ENCODE measurements at places on chromosomes 1 and 21.

- no peak for DNase-seq
Observed at GRCh38 chr1:159848326-159848725, 14.1 kb downstream of the VSIG8 start.

DNA sequence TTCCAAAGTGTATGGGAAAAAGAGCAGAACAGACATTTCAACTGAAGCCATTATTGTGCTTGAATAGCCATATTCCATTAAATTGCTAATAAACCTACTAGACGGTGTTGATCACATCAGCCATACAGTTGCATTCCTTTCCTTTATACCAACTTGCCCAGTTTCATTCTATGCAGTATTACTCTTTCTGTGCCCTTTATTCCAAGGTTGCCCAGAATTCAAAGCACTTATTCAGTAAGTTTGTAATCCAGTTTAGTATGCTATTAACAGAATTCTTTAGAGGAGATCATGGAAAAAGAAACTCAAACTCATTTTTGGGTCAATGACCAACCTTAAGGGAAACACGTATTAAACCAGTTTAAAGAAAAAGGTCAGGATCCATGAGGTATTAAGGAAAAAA, 89.5 kb downstream of the DDAH1 start:
- DNase-seq: no peak

GRCh38 chr1:225424562-225425200, 3.2 kb downstream of the LBR start:
- DNase-seq: no peak

- peak; percentile 33 for DNase-seq
Observed at GRCh38 chr1:150281221-150281757, 1.1 kb upstream of the CIART start.

- DNase-seq: no peak
Observed at GRCh38 chr1:184157394-184157742, 105.8 kb downstream of the TSEN15 start.

DNA sequence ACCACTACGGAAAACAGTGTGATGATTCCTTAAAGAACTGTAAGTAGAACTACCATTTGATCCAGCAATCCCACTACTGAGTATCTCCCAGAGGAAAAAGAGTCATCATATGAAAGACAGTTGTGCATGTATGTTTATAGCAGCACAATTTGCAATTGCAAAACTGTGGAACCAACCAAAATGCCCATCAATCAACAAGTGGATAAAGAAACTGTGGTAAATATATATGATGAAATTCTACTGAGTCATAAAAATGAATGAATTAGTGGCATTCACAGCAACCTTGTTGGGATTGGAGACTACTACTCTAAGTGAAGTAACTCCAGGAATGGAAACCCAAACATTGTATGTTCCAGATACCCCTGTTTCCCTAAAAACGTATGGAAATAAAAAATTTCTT, 337.0 kb upstream of the PTBP2 start:
- no peak for DNase-seq

DNA sequence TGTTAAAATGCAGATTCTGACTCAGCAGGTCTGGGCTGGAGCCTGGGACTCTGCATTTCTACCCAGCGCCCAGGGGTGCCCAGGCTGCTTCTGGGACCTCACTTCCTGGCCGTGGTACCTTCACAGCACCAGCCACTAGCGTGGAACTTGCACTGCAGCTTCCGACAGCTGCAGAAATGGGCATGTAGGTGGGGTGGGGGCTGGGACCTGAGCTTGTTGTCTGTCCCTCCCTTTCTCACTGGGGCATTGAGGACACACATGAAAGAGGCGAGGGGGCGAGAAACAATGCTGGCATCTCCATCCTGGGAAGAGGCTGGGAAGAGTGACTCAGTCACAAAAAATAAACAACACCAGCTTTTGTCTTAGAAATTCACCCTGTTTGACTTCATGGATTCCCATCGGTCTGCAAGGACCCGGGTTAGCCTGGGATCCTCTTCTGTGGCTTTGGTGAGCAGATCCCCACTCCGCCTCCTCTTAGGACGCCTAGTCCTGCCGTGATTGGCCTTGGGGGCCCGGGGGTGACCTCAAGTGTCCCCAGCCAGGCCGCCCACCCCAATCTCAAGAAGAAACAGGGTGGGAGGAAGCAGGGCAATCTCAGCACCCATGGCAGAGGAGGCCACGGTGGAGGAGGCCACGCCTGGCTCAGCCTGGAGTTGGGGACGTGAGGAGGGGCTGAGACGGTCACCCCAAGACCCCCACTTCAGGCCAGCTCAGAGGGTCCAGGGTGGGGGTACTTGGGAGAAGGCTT, 29.9 kb upstream of the POFUT2 start:
- peak; percentile 1 for DNase-seq

DNA sequence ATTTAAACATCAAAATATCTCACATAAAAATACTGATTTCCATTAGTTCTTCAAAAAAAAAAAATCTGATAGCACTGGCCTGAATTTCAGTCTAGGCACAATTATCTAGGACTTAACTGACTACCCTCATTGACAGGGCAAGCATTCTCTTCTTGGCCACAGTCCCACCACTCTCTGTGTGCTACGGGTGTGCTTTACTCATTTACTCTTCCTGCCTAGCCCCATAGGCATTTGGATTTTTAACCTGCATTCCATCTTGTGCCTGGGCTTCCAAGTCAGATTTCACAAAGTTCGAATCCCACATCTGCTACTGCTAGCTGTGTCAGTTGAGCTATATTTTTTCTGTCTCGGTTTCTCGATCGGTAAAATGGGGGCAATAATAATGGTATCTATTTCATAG, 38.0 kb downstream of the PTPN14 start:
- no peak for DNase-seq

Data from T-helper 17 cell (primary cell).